Natural killer cell treated with Interleukin-12 subunit alpha and Interleukin-12 subunit beta and Interleukin-15 and Interleukin-18, amount 100 ng/mL, for 72 hours (primary cell): ENCODE measurements at places on chromosomes 12 and 14. TPM values are rescaled to one million over a fixed set of nuclear protein-coding genes. Genes with fewer than 3 reads are reported as not detected.

DNA sequence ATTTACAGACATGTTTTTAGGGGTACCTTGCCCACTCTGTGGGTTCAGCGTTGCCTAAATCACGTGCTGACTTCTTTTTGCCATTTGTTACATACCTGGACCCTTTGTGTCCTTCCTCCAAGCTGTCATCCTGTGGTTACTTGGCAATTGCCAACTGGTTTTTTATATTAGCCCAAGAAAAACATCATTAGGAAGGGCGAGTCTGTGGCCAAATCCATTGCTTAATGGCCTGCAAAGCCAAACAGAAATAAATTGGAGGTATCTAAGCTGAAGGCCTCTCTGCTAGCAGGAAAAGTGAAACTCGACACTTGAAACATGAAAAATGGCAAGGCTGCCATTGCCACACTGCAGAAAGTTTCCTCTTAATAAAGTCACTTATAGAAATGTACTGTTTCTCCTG is 190.4 kb downstream of the NUAK1 start:
- no peaks in the 10 kb centered on the region for H3K4me1 ChIP-seq
- DNase-seq, result no peak
- no peak overlapping the region for H3K27ac ChIP-seq
- peaks cover 10% of the 10 kb centered on the region for H3K27me3 ChIP-seq

DNA sequence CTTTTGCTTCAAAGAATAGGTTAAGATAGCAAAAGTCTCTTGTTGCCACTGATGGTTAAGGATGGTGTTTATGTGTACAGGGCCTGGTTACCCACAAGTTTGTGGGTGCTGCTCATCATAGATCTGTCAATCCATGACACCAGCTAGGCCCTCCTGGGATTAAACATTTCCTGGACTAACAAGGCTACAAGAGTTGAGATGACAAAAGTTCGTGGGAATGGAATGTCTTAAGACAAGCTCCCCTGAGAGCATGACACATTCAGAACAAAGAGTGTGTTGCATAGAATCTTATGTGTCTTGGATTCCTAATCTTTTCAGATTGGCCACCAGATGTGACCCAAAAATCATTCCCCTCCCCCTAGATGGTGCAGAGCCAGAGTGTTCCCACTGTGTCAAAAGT is 592.5 kb upstream of the USP15 start:
- no peak for DNase-seq
- H3K4me3 ChIP-seq, result no peak overlapping the region
- H3K4me1 ChIP-seq, result no peaks in the 10 kb centered on the region
- H3K27me3 ChIP-seq, result no peaks in the 10 kb centered on the region

DNA sequence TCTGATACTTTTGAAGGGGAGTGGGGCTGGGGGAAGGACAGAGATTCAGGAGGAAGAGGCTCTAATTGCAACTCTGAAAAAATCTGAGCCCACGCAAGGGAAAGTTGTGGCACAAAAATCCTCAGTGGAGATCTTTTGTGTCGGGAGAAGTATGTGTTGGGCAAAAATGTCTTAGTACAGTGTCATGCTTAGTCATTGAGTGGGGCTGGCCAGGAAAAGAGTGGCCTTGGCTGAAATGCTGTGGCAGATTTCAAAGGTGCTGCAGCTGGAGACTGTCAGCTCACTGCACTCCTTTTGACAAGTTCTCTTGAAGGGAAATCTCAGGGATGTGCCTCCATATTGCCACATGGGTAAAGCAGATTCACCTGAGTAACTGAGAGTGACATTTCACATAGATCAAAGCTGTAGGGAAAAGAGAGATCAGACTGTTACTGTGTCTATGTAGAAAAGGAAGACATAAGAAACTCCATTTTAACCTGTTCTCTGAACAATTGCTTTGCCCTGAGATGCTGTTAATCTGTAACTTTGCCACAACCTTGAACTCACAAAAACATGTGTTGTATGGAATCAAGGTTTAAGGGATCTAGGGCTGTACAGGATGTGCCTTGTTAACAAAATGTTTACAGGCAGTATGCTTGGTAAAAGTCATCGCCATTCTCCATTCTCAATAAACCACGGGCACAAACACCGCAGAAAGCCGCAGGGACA is 36.0 kb upstream of the GLIPR1 start:
- H3K4me1 ChIP-seq, result no peaks in the 10 kb centered on the region
- no peak overlapping the region for H3K27ac ChIP-seq
- no peaks in the 10 kb centered on the region for H3K27me3 ChIP-seq
- peaks cover 7% of the 10 kb centered on the region for H3K36me3 ChIP-seq
- no peak for DNase-seq
- no peak overlapping the region for H3K4me3 ChIP-seq

DNA sequence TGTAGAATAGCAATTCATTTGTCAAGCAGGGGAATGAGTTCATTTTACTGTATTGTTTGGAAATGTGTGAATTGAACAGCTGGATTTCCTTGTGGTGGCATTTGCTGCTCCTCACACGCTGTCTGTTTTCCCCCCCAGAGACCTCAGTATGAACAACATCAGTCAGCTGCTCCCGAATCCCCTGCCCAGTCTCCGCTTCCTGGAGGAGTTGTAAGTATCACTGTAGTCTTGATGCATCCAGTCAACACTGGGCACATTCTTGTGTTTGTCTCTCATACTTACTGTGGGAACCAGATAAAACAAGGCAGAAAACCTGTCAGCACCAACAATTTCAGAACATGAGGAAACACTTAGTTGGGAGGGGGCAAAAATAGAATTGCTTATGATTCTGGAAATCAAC is 64.9 kb downstream of the LGR5 start:
- DNase-seq, result no peak
- no peaks in the 10 kb centered on the region for H3K36me3 ChIP-seq
- H3K27me3 ChIP-seq, result no peaks in the 10 kb centered on the region

DNA sequence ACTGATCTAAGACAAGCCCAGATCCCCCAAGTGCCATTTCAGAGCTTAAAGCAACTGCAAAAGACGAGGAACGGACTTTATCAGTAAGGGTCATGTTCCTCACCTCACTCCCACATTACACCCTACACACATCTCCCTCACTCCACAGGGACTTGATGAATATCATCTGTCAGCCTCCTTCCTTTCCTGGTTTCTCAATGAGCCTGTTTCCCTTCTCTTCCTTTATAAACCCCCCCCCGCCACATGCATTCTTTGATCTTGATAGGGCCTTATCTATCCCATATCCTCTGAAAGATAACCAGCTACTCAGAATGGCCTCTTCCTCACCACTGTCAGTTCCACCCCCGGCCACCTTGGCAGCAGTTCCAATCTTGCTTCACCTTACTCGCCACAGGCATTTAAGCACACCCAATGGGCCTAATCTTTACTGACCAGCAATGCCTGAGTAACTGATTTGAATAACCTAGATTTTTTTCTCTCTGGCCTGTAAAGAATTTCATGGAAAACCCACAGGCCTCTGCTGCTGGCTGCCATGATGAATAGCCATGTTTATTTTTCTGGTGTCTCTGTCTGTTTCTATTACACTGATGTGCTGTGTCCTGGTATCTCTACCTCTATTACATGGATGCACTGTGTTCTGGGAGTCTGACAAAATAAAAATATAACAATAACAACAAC is 138.7 kb downstream of the PHLDA1 start:
- no peak overlapping the region for H3K27ac ChIP-seq
- H3K36me3 ChIP-seq, result no peaks in the 10 kb centered on the region
- H3K4me1 ChIP-seq, result peaks cover 3% of the 10 kb centered on the region

KERA gene
- total RNA-seq, result not detected
